GM13976 (cell line): ENCODE measurements at places on chromosomes 1 and 21.
A peak's percentile ranks its signal among the peaks of the same experiment; 100 is the strongest.

- peak; percentile 50 for DNase-seq
Measured at GRCh38 chr1:93304716-93305138, 41.0 kb upstream of the DR1 start.

DNA sequence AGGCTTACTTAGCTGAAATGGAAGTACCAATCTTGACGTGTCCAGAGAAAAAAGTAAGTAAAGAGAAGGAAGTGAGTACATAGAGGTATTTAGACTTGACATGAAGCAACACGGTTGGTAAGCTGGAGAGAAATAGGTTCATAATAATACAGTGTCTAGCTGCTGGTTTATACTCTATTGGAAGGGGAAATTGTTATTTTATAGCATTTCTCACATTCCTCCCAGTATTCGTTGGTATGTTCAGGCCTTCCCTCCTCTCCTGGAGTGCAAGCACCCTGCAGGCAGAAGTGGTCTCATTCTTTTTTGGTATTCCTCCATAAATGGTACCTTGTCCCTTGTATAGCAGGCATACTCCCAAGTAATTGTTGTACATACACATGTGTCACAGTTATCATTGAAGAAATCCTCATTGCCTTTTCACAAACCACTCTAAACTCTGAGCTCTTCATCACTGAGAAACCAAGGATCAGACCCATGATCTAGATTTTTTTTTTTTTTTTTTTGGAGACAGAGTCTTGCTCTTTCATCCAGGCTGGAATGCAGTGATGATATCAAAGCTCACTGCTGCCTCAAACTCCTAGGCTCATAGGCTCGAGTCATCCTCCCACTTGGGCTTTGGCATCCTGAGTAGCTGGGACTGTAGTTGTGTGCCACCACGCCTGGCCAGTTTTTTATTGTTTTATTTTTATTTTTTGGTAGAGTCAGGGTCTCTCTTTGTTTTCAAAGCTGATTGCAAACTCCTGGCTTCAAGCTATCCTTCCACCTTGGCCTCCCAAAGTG lies 9.8 kb upstream of the IPO9 start:
- DNase-seq, result no peak

- peak; percentile 73 for DNase-seq
Measured at GRCh38 chr1:109201123-109201703, 12.5 kb upstream of the SARS1 start.

DNA sequence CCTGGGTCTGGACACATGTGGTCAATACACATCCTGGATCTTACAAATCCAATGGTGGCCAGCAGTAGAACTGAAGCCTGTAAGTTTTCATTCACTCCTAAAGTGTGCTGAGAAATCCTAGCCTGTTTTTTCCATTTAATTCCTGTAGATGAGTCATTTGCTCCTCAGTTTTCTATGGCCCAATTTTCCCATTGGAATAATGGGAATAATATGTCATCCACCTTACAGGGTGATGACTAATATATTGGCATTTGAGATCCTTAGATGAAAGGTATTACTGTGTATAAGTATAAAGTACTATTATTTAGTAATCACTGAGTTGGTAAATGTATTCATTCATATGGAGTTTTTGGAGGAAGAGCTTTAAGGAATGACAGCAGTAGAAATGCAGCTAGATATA lies 89.7 kb upstream of the ADAR start:
- DNase-seq, result no peak

DNA sequence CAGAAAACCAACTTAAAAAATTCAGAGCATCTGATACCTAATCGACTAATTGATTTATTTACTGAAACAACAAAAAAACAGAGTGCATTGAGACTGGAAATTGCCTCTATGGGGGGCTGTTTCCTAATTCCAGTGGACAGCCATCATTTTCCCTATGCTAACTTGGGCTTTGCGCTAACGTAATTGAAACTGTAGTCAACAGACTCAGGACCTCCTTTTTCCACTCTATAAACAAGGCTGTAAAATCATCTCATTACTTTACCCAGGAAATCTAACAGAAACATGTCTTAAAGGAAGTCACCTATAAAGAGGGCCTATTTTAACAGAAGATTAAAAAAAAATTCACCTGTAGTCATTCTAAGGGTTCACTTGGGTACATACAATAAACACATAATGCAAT lies 2.1 kb downstream of the ERG start:
- DNase-seq, result no peak

GRCh38 chr1:216866714-216867113 lies 143.5 kb upstream of the ESRRG start:
- DNase-seq, result no peak

DNA sequence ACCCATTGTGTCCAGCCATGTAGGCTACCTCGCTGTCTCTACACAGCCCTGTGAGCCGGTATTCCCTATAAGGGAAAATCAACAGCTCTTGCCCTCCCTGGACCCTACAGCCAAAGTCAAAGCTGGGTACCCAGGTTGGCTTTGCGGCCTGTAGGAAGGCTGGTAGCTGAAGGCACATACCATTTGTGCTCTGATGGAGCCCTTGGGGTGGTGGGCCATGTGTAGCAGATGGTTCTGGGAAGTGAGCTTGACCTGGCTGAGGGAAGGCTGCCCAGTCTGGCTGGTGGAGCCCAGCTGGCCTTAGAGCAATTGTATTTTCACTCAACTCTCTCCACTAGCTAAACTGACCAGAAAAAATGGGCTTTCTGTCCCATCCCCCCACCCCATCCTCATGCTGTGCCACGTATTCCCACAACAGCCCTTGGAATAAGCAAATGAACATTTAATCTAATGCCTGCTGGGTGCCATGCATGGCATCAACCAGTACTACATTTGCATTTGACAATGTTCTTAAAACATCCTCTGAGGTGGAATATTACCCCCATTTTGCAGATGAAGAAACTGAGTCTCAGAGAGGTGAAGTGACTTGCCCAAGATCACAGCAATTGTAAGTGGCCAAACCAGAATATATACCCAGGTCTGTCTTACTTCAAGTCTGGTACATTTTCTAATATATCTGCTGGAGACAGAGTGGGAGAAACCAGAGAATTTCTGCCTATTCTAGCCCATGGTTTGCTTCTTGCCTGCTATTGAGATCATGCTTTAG lies 56.8 kb downstream of the NDUFS5 start:
- peak; percentile 15 for DNase-seq

- DNase-seq, result no peak
Measured at GRCh38 chr1:55015731-55016620, 17.2 kb downstream of the BSND start.

- DNase-seq, result no peak
Measured at GRCh38 chr1:160408864-160409263, 8.5 kb downstream of the VANGL2 start.

- no peak for DNase-seq
Measured at GRCh38 chr1:111366256-111366655, 61.3 kb downstream of the OVGP1 start.

- no peak for DNase-seq
Measured at GRCh38 chr1:3903141-3904005, 3.3 kb upstream of the C1orf174 start.

- peak; percentile 66 for DNase-seq
Measured at GRCh38 chr1:175319112-175319911, 126.7 kb upstream of the KIAA0040 start.

GRCh38 chr1:2208309-2209239 lies 14.0 kb upstream of the FAAP20 start:
- DNase-seq, result no peak

DNA sequence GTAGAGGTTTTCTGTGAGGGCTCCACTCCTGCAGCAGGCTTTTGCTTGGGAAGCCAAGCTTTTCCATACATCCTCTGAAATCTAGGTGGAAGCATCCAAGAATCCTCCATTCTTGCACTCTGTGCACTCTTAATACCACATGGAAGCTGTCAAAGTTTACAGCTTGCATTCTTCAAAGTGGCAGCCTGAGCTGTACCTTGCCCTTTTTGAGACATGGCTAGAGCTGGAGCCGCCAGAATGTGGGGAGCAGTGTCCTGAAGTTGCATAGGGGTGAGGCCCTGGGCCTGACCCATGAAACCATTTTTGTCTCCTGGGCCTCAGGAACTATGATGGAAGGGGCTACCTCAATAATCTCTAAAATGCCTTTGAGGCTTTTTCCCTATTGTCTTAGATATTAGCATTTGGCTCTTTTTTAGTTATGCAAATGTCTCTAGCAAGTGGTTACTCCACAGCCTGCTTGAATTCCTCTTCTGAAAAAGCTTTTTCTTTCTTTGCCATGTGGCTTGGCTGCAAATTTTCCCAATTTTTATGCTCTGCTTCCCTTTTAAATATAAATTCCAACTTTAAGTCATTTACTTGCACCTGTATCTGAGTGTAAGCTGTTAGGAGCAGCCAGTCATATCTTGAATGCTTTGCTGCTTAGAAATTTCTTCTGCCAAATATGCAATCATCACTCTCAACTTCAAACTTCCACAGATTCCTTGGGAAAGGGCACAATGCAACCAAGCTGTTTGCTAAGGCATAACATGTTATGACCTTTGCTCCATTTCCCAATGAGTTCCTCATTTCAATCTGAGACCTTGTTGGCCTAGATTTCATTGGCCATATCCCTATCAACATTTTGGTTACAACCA lies 92.1 kb upstream of the ARTN start:
- DNase-seq, result no peak

GRCh38 chr1:198205016-198205684 lies 48.4 kb downstream of the NEK7 start:
- DNase-seq, result no peak

DNA sequence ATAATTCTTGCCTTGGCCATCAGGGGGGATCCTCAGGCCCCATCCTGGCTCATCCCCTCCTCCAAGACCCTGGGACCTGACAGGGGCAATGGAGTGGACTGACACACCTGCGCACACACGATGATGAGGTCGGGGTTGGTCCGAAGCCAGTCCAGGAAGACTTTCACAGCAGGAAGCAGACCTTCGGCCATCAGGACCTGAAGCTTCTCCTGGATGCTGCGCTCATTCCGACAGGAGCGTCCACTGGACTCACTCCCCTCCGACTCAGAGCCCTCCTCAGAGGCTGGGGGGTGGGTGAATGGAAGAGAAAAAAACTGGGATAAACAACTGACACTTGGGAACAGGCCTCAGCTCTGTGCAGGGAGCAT lies 15.4 kb upstream of the PAQR6 start:
- DNase-seq, result no peak

DNA sequence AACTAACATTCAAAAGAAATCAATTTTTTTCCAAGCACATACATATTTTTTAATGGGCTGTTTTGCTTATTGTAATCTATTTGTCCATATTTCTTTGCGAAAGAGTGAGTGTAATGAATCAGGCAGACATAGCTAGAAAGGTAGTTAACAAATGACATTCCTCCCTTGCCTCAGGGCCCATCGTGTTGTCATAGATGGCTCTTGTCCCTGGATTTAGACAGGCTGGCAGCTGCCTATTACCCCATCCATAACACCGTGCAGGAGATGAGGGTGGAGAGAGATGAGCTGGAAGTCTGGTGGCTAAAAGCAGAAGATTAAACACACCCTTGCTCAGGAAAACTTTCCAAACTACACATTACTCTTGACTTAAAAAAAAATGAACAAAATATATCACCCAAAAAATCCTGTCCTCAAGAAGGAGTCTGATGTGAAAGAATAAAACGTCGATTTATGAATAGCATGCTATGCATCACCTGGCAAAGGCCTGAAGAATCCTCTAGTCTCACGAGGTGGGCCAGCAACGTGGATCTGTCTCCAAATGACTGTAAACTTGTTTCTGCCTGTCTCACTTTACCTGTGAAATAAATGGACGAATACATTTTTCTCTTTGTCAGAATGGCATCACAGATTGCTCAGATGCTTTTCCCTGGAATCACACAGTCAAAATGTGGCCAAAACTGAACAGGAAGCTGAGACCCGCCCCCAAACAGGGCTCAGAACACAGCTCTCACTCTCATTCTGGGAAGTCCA lies 55.7 kb downstream of the C21orf91 start:
- DNase-seq, result no peak

- DNase-seq, result no peak
Measured at GRCh38 chr1:63847308-63847910, 73.6 kb downstream of the ROR1 start.

DNA sequence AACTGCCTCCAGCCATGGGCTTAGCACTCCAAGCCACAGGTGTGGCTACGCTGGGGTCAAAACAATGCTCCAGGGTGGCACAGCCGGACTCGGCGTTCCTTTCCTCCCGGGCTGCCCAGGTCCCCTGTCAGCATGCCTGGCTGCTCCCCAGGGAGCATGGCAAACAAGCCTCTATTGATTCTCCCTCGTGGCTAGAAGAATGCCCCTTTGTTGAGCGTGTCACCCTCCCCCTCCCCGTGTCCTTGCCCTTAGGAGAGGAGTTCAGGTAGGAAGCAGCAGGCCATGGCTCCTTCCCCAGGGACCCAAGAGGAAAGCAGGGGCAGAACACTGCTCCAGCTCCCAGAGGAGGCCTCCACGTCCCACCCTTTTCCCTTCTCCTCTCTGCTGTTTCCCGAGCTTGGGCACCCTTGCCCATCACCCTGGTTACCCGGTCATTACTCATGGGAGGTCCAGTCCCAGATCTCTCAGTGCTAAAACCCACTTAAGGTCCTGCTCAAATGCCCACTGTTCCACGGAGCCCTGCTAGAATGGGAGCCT lies 57.4 kb upstream of the CITED4 start:
- DNase-seq, result no peak

- DNase-seq, result no peak
Measured at GRCh38 chr1:200872446-200873115, at the start of gene GPR25. Gene GPR25, plus strand, starts transcription at chr1:200872981. Its CDS starts 57 bp downstream, at chr1:200873038.

DNA sequence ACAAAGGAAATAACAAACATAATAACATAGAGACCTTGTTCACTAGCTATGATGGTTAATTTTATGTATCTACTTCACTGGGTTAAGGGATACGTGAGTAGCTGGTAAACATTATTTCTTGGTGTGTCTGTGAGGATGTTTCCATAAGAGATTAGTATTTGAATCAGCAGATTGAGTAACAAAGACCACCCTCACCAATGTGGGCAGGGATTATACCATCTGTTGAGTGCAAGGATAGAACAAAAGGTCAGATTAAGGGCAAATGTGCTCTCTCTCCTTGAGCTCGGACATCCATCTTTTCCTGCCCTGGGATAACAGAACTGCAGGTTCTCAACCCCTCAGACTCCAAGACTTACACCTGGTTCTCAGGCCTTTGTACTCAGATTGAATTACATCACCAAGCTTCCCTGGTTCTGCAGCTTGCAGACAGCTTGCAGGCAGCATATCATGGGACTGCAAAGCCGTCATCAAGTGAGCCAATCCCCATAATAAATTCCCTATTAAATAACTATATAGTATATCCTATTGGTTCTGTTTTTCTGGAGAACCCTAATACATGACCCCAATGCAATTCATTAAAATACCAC lies 9.2 kb downstream of the SPATA6 start:
- no peak for DNase-seq
